ENCODE measurements at places on chromosomes 1 and 21. TPM values are rescaled to one million over a fixed set of nuclear protein-coding genes. Genes with fewer than 3 reads are reported as not detected.

GRCh38 chr21:27519361-27519760 is 552.5 kb upstream of the ADAMTS5 start:
- no peak for DNase-seq

DNA sequence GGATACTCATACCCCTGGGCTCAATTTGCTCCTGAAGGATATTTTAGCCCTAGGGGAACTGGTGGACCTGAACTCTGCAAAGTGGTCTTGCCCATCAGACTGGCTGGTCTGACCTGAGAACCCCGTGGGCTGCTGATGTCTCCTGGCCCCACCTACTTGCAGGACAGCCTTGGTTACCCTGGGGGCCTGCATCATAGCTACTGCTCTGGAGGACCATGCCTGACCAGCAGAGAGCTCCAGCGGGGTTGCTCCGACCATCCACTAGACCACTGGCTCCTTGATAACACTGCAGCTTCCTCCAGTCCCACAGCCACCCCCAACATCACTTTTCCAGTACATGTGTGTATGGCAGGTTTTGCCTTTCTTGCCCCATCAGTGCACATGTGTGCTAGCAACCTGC is 331.6 kb upstream of the BRINP3 start:
- DNase-seq: no peak

GRCh38 chr1:235067396-235068157 is 61.1 kb downstream of the TOMM20 start:
- no peak for DNase-seq

The ORC1 gene
- 4.9 TPM for total RNA-seq

The PHLDA3 gene
- 25.0 TPM for total RNA-seq
